ENCODE measurements at places on chromosomes 4 and X.

DNA sequence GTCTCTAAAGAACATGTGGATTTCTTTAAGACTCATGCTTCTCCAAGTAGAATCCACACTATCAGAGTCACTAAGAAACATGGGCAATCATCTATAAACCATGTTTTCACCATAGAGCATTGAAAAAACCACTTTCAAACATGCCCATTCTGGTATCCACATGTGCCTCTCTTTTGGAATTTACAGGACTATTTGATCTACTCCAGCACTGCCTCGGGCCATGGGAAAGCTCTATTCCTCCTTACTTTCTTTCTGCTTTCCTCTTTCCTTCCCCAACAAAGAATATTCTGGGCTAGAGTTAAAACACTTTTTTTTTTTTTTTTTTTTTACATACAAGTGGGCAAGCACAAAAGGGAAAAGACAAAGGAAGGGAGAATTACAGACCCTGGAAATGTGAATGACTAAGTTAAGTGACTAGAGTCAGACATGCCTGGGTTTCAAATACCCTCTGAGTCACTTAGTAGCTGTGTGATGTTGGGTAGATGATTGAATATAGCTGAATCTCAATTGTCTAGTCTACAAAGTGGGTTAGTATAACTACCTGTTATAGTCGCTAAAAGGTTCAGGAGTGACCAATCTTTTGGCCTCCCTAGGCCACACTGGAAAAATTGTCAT, 847.7 kb upstream of the INTU start:
- DNase-seq, result no peak

- no peak for DNase-seq
These were observed 591.9 kb downstream of the TECRL start for GRCh38 chr4:63817196-63817865.

GRCh38 chr4:2362266-2363055, 56.0 kb downstream of the ZFYVE28 start:
- DNase-seq, result no peak

DNA sequence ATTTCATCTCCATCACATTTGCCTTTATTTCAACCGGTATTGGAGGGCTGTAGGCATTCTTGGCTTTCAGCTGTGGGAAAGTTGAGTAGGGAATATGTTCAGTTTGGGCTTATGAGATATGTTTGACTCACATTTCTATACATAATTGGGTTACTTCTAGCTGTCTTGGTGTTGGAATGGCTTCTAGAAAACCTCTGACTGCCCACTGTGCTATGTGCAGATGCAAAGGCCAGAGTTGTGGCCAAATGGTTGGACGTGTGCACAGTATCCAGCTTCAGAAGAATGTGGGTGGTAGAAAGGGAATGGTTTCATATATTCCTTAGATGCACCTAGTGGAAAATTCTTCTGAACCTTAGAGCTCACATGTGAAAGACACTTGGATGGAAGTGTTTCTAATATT, 92.6 kb upstream of the H2AZ1 start:
- DNase-seq, result no peak

GRCh38 chr4:48173056-48173991, 39.3 kb upstream of the TXK start:
- no peak for DNase-seq

GRCh38 chrX:13074297-13075262, 30.2 kb upstream of the FAM9C start:
- DNase-seq, result no peak

DNA sequence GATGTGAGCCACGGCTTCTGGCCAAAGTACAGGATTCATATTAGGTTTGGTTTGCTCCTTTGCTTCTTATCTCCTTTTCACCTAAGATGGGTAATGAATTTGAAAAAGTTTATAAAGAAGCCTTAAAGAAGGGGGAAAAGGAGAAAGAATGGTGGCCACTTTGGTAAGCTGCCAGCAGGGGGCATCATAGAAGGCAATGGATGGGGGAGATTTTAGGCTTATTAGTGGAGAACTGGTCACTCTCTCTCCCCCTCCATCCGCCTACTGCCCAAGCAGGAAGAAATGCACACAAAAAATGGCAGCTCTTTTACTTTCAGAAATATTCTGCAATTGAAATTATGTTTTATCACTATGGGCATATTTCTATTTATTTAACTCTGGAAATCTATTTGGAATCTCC, 32.0 kb downstream of the SPARCL1 start:
- DNase-seq, result no peak

GRCh38 chr4:36067116-36067515, 177.2 kb downstream of the ARAP2 start:
- no peak for DNase-seq

GRCh38 chrX:31291131-31291530, 219.3 kb upstream of the FTHL17 start:
- no peak for DNase-seq

DNA sequence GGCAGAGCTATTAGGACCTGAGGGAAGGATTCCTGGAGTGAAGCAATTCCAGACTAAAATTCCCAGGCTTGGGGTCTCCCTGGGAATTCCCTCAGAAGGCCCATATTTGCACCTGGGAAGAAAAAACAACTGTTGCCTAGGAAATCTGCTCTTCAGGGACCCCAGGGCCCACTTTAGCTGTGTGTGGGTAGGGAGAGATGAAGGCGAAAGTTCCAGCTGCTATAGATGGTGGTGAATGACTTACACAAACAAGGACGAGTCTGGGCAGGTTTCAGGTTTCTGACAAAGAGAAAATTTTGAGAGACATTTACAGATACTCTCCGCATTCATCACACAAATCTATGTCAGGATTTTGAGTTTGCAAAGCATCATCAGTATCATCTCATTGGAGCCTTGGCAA, 126.1 kb downstream of the GPC3 start:
- no peak for DNase-seq

DNA sequence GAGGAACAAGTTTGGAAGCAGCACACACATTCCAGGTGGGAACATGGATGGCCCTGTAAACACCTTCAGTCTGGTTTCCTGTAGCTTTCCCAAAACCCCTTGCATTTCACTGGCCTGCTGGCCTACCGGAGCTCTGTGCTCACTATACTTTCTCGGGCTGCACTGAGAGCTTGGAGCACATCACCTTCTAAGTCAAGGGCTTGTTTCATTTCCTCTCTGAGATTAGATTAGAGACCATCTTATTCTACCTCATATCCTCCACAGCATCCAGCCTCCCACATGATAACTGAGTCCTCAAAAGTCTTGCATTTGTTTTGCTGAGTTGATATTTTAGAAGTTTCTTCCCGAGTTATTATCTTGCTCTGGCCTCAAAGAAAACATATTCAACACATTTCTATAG, 147.7 kb downstream of the RASL11B start:
- no peak for DNase-seq

DNA sequence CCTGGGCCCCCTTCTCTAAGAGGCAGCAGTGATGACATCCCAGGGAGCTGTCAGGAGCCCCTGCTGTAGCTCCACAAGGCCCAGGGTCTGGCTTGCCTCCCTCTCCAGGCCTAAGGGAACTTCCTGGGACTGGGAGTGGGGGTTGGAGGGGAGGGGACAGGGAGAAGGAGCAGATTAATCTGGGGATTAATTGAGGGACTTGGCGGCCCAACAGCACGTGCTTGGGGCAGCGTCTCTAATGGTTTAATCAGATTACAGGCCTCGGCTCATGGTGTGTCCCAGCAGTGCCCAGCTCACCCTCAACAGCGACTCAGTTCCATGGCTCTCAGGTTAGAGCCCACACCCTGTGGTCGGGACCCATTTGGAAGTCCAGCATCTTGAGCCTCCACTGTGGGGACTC, 47.9 kb downstream of the EFNB1 start:
- no peak for DNase-seq

DNA sequence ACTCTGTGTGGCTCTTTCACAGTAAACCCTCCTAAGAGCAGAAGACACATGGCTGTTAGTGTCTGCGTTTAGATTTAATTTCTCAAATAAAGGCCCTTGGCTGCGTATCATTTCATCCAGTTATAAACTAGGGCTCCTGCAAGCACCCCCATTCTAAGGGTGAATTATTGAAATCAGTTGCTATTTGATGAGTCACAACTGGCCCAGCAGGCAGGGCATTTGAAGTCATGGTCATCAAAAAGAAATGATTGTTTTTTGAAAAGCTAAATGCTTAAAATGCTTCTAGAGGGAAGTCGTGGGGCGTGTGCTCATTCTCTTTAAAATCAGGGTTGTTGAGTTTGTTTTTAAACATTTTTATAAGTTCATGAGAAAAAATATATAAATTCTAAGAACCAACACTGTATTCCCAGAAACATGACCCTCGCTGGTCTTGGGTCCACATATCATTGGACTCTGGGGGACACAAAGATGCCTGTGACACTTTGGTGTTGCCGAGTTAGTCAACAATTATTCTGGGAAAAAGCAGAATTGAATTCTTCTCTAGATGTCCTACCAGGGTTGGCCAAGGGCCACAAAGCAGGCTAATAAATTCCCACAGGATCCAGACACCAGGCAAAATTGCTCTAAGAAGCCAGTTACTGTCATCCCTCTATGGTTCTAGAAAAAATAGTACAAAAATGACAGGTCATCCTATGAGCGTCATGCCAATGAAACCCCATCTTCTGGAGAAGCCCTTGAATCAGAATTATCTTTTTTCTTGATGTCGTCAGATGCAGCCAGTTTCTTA, 99.5 kb upstream of the MYOZ2 start:
- DNase-seq, result no peak

DNA sequence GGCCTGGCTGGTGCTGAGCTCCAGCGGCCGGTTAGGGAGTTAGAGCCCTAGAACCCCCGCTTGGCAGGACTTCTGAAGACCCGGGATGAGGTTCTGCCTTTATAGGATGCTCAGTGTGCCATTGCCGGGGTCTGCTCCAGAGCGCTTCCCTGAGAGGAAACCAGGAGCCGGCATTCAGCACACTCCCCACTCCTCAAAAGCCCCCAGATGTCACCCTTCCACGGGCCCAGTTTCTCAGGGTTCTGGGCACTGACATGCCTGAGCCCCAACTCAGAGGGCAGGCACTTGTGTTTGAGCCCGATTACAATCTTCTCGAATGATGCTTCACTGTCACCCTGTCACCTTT, 6.5 kb downstream of the NKX3-2 start:
- no peak for DNase-seq

DNA sequence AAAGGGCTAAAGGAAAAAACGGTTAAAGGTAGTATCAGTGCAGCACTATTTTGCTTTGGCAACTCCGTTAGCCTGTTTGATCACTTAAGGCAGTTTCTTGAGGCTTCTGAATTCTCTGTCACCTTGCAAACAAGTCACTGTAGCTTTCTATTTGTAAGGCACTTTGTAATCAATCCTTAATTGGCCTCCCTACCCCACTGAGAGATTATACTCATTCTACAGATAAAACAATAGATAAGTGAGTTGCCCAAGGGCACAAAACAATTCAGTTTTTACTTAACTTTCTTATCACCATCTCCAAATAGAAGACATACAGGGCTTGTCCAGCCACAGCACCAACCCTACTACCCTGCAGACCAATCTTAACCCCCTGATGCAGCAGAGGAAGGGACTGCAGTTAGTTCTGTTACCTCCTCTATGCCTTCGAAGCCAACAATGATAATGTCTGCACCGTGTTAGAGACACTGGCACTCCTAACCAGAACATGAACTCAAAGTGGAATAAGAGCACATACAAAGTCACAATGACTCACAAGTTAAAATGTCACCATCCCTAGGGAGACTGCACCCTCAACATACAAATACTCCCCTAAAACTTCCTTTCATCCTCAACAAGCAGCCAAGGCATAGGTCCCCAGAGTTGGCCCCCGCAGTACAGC, 1.7 kb downstream of the TMEM185A start:
- no peak for DNase-seq

GRCh38 chr4:41410049-41410448, 127.9 kb upstream of the LIMCH1 start:
- DNase-seq, result no peak

DNA sequence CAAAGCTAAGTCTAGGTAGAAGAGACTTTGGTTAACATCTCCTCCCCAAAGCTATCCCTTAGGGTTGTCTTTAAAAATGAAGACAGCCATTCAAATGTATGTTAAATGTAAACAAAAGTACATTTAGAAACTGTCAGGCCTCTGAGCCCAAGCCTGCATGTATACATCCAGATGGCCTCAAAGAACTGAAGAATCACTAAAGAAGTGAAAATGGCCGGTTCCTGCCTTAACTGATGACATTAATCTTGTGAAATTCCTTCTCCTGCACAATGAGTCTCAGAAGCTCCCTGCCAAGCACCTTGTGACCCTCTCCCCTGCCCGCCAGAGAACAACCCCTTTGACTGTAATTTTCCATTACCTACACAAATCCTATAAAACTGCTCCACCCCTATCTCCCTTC, 377.9 kb downstream of the FAM133A start:
- DNase-seq, result no peak

DNA sequence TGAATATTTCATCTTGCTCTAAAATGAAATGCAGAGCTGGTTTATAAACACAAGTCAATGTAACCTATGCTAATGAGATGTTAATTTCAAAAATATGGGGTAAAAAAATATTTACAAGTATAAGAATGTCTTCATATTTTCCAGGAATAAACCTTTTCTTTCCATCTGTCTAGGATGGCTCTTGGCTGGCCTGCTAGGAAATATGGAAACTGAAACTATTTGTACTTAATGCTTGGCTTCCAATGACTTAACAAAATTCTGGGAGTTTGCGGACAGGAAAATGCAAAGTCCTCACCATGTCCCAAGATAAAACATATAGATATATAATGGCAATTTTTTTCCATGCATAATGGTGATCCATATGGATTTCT, 168.1 kb downstream of the SCFD2 start:
- DNase-seq, result no peak

DNA sequence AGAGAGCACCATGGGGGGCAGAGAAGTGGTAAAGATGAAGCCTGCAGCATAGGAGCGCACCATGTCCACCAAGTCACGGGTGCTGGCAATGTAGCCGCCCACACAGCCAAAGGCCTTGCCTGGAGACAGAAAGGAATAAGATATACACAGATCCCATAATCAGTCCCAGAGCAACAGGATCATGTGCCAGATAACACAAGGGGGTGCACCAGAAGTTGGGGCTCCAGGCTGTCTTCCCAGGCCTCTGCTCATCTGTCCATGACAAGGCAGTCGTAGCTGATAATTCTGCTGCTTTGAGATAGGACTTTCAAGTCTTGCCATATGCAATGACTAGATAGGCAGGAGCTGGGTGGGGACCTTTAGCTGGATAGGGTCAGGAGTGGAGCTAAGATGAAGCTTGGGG, 14.7 kb downstream of the APEX2 start:
- no peak for DNase-seq

DNA sequence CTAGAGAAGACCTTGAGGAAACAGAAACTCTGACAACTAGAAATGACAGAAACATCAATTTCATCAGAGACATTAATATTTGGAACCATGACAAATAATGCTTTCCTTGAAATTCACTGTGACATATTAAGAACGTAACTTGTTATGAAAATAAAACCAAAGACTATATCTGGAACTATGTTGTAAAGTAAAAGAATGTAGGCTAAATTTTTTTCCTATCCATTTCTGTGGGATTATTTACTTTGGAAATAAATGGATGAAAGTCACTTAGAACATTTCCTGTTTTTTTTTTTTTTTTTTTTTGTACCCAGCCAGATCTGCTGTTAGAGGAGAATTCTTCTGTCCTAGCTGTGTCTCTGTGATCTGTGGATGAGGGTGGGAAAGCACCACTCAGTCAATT, 255.9 kb downstream of the SPRY1 start:
- no peak for DNase-seq

All from stimulated activated CD8-positive, alpha-beta memory T cell treated with anti-CD3 and anti-CD28 coated beads, Interleukin-7, amount 100 ng/mL, for 24 hours (primary cell).